ENCODE measurements at places on chromosomes 2 and 18.

GRCh38 chr2:12501469-12502158, 215.1 kb upstream of the TRIB2 start:
- no peak for DNase-seq

- no peak for DNase-seq
Observed at GRCh38 chr18:76345901-76346300, 149.1 kb downstream of the ZNF516 start.

- no peak for DNase-seq
Observed at GRCh38 chr2:56185101-56185581, 1.4 kb downstream of the CCDC85A start.

DNA sequence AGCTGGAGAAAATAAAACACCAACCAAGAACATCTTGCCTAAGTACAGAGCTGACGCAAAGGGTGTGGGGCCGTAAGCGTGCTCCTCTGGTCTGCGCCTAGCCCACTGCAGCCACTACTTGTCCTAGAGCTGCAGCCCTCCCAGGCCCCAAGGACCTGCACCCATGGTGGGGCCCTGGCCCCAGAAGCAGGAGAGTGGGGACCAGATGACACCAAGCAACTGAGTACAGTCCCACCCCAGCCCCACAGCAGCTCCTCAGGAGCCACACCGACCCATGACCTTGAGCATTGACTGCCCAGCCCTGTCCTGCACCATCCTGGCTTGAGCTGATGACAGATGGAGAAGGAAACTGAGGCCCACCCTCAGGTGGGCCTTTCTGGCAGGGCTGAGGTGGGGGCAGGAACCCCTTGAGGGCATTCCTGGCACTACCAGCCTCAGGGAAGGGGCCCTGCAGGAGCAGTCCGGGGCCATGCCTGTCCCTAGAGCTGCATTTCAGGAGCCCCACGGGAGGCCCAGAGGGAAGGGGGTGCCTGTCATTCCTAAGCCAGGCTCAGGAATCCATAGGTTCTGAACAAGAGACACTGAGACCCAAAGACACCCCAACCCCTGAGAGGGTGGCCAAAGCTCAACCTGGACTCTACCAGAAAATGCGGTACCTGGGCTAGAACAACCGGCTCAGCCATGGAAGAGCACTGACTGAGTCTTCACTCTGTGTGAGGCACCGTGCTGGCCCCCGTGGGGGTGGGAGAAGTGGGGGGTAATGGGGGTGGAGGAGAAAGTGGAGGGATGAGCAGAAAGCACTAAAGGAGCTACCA, 4.9 kb downstream of the KIF1A start:
- DNase-seq = no peak

DNA sequence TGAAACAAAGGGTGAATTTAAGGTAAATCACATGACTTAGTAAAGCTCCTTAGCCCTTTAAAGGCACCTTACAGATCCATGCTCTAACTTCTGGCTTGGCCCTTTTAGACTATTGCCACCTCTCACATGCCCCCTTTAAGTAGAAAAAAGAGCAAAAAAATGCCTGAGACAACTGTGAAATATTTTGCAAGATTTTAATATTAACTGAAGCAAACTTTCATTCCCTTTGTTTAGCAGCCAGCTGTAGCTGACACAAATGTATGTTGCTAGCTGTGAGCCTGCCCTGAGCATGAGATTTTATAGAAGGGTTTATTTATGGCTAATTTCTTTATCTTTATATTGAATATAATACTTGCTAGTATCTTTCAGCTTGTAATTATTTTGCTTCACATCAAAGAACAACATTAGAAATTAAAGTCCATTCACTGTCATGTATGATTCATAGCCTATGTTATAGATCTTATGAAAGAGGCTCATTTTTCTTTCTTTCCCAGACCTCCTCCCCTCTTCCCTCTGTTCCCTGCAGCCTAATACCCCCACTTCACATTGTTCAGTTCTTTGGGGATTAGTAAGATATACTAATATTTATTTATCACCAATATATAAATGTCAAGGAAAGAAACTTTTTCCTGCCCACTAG, 637.2 kb upstream of the ZEB2 start:
- DNase-seq = no peak

GRCh38 chr2:175074478-175074877, 69.3 kb upstream of the CHN1 start:
- DNase-seq = no peak

- DNase-seq = no peak
Observed at GRCh38 chr18:8856769-8857393, 151.5 kb downstream of the MTCL1 start.

GRCh38 chr2:134338208-134338607, 84.3 kb downstream of the MGAT5 start:
- DNase-seq = no peak

- DNase-seq = no peak
Observed at GRCh38 chr2:156553714-156554442, 117.7 kb downstream of the GPD2 start.

DNA sequence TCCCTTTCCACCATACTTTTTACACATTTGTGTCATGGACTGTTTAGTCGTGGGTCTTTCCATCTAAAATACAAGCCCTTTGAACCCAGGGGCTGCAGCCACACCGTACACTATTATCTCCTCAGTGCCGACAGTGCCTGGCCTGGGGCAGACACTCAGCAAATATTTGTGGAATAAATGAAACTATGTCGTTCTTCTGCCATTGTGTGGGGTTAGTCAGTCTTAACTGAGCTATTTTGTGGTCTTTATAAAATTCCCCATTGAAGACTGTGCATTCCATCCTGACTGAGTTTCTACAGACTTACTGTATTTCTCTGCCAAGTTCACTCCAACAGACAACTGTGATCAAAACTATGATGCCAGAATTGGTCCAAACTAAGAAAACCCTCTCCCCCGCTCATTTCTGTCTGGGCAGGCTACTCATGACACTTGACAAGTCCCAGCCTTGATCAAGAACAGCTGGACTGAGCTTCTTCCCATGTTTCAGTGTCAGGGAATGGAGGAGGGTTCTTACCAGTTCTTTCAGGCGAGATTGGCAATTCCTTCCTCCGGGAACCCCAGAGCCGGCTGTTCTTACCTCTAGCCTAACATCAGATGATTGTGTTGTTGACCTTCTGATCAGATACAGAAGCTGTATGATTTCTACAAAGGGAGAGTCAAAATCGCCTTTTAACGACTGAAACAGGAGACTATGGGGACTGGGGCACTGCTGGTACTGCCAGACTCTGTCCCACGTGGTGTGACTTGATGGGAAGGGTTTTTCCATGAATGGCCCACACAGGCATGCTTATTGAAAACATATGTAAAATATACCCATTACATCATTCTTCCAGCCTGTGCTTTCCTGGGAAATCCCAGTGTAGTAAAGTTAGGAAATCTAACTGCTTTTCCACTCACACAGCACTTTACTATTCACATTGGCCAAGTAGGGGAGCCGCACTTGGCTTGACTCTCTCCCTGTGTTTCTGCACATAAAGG, 77.4 kb upstream of the NPAS2 start:
- no peak for DNase-seq

DNA sequence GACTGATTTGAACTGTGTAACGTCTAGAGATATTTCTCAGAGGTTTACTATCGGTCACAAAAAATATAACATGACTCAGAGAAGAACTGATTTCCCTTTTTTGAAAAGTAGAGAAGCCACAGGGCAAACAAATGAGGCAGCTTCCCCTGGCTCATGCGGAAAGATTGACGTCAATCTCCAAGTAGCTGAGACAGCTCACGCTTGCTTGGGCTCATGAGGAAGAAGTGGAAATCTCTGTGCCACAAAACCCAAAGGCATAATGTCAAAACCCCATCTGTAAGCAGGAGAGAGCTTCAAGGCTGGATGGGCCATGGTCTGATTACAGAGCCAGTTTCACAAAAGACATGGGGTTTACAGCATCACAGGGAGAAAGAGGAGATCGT, 188.1 kb downstream of the ARL4C start:
- no peak for DNase-seq

- peak; percentile 21 for DNase-seq
Observed at GRCh38 chr2:28752631-28753376, 1.2 kb downstream of the PPP1CB start.

GRCh38 chr2:136019306-136019705, 33.9 kb upstream of the DARS1 start:
- DNase-seq = no peak

DNA sequence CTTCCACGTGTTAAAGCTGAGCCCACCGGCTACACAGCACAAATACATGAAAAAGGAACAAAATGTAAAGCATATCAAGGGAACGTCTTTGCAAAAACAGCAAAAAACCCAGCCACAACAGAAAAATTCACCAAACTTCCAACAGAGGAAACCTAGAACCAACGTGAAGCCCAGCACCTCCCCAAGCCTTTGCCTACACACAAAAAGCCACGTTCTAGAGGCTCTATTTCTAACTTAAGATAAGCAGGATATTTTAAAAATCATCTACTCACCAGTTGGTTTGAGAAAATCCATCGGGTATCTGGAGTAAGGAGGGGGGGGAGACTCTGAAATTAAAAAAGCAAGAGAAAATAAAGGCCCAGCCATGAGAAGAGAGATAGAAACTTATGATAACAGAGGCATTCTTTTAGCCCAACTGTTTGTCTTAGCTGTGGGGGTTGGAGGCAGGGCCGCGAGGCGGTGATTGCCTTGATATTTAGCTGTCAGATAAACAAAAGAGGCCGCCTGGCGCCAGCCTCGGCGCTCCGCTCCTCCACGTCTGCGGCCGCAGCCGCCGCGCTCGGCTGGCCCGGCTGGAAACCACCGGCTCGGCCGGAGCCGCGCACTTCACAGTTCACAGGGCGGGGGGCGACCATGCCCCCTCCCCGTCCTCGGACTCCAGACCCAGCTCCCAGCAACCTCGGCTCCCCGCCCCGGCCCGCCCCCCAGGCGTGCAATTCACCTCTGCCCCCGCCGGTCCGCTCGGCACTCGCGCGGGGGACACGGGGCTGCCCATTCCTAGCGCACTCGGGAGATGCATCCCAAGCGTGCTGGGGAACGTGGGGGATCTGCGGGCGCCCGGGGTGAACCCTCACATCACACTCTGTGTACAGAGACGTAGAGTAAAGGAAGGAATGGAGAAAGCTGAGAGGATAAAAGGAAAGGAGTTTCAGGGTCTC, 2.4 kb downstream of the SMAD7 start:
- peak; percentile 19 for DNase-seq

GRCh38 chr18:51998066-51998465, 341.9 kb upstream of the DCC start:
- no peak for DNase-seq

DNA sequence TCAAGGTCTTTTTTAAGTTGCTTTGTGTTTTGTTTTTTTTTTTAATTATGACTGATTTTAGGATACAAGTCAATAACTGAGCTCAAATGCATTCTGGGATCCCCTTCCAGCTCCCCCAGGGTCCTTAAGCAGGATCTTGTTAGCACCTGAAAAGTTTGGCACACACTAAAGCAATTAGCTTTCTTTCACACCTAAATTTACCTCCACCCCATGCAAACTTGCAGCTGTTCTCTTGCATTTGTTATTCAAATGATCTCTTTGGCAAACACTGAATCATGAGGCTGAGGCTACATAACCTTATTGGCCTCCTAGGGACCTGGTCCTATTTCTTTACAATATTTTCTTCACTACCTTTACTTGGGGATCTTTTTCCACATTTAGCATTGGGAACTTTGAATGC, 2026.1 kb upstream of the CELF4 start:
- no peak for DNase-seq

DNA sequence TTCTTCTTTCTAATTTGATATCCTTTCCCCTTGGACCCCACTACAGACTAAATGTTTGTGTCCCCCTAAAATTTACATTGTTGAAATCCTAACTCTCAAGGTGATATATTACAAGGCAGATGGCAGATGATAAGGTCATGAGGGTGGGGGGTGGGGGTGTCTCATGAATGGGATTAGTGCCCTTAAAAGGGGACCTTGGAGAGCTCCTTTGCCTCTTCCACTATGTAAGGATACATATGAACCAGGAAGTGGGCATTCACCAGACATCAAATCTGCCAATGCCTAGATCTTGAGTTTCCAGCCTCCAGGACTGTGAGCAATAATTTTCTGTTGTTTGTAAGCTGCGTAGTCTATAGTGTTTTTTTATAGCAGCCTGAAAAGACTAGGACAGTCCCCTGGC, 89.1 kb downstream of the PLA2R1 start:
- DNase-seq = no peak

GRCh38 chr2:71223767-71224333, 3.1 kb downstream of the PAIP2B start:
- peak; percentile 46 for DNase-seq

DNA sequence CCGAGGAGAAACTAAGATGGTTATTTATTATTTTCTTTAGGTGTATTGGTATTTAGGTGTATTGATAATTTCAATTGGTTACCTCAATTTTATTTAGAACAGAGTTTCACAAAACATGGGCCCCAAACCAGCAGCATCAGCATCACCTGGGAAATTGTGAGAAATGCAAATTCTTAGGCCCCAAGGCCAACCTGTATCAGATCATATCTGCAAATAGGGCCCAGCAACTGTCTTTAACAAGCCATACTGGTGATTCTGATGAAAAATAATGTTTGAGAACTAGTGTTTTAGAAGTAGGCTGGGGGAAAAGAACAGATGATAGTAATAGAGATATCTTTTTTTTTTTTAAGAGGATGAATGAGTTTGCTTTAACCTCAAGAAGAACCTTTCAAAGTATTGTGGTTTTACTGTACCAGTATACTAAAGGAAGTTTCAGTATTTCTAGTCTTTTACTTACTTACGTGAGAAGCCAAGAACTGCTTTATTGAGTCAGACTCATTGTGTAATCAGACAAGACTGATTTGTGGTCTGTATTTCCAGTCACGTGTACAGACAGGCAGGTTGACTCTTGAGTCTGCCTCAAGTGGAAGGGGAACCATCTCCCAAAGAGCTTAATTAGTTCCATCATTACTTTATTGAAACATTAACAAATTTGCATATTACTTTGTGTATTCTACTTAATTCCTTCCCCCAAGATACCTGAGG, 60.4 kb upstream of the GAREM1 start:
- no peak for DNase-seq

DNA sequence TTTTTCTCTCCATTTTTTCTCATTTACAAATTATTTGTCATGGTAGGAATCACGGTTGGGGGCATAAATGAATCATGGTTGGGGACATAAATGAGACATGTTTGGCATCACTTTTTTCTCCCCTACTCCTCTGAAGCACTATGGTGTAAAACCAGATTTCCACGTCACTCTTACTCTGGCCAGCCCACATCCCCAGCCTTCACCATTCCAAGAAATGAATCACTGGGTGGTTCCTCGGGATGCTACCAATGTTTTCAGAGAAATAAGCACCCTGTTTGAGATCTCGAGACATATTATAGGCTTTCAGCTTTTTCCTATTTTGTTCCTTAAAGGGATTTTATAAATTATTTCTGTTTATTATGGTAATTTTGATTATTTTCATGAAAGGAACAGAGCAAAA, 155.0 kb upstream of the SLC8A1 start:
- DNase-seq = no peak

GRCh38 chr2:164793529-164793928, 48.1 kb downstream of the COBLL1 start:
- no peak for DNase-seq

- no peak for DNase-seq
Observed at GRCh38 chr2:62149708-62150107, 46.2 kb upstream of the B3GNT2 start.

- no peak for DNase-seq
Observed at GRCh38 chr2:4967206-4967605, 725.0 kb upstream of the SOX11 start.
